ENCODE measurements at places on chromosomes 7 and 10. TPM values are rescaled to one million over a fixed set of nuclear protein-coding genes. Genes with fewer than 3 reads are reported as not detected.
A peak's percentile ranks its signal among the peaks of the same experiment; 100 is the strongest.

GRCh38 chr10:52961323-52961722, 188.7 kb upstream of the MBL2 start:
- no peaks in the 10 kb centered on the region for H3K36me3 ChIP-seq
- no peak overlapping the region for H3K27ac ChIP-seq
- H3K4me1 ChIP-seq: peaks cover 24% of the 10 kb centered on the region
- no peaks in the 10 kb centered on the region for H3K27me3 ChIP-seq
- peak; percentile 28 for DNase-seq
- H3K4me3 ChIP-seq: no peak overlapping the region

GRCh38 chr7:71560354-71560995, 428.5 kb downstream of the GALNT17 start:
- H3K4me1 ChIP-seq: no peaks in the 10 kb centered on the region
- no peak for DNase-seq
- no peaks in the 10 kb centered on the region for H3K36me3 ChIP-seq
- H3K27me3 ChIP-seq: no peaks in the 10 kb centered on the region

- H3K4me3 ChIP-seq: no peak overlapping the region
- H3K27ac ChIP-seq: no peak overlapping the region
- H3K27me3 ChIP-seq: no peaks in the 10 kb centered on the region
- no peak for DNase-seq
These were observed 53.3 kb upstream of the RABGEF1 start for GRCh38 chr7:66687186-66687585.

GRCh38 chr7:128963327-128963757, 25.6 kb downstream of the IRF5 start:
- no peaks in the 10 kb centered on the region for H3K27me3 ChIP-seq
- H3K27ac ChIP-seq: no peak overlapping the region
- H3K4me3 ChIP-seq: no peak overlapping the region
- peaks cover 9% of the 10 kb centered on the region for H3K4me1 ChIP-seq
- H3K36me3 ChIP-seq: peaks cover 41% of the 10 kb centered on the region
- no peak for DNase-seq

- no peak overlapping the region for H3K4me3 ChIP-seq
- H3K27ac ChIP-seq: no peak overlapping the region
- H3K36me3 ChIP-seq: 0 out of 2 replicates have a peak, but pooled peaks cover 4% of the 10 kb centered on the region
- no peak for DNase-seq
These were observed 3.0 kb upstream of the HOXA2 start for GRCh38 chr7:27105301-27106031.

DNA sequence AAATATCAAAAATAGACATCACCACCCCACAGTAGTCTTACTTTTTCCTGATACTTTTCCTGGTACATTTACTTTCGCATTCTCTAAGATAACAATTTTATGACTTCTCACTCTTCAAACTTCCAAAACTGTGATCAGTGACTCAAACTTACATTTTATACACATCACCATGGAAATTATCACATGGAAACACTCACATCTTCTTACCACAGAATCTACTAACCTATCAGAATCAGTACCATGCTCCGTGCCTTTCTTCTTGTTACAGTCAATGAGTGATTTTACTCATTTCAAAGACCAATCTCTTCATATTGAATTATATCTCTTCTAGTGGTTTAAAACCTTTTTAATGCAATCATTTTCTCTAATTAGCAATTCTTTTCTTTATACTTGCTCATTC, 120.3 kb downstream of the PTEN start:
- no peak for DNase-seq
- no peaks in the 10 kb centered on the region for H3K36me3 ChIP-seq
- no peaks in the 10 kb centered on the region for H3K4me1 ChIP-seq
- H3K27ac ChIP-seq: no peak overlapping the region

DNA sequence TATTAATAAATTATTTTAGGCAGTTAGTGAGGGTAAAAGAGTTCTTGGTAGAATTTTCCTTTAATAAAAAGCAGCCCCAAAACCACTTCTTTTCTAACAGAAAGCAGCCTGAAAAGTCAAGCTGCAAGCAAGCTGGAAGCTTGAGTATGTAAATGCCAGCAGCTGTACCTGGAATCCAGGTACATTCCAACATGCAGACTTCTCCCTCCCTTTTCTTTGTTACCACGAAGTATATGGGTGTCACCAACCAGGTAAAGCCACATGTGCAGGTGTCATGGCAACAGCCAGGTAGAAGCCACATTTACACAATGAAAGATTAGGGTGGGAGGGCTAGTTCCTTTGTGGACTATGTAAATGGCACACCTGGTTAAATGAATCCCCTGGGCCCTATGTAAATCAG, 114.6 kb downstream of the EPC1 start:
- H3K4me3 ChIP-seq: no peak overlapping the region
- no peak for DNase-seq

- H3K27me3 ChIP-seq: no peaks in the 10 kb centered on the region
- peak overlapping the region; percentile 29 for H3K4me3 ChIP-seq
- H3K4me1 ChIP-seq: peaks cover 21% of the 10 kb centered on the region
- no peaks in the 10 kb centered on the region for H3K36me3 ChIP-seq
- H3K27ac ChIP-seq: peak overlapping the region; percentile 75
These were observed 66.9 kb upstream of the TFEC start for GRCh38 chr7:116097365-116098009.

GRCh38 chr7:6226194-6226799, 46.1 kb downstream of the CYTH3 start:
- H3K4me1 ChIP-seq: no peaks in the 10 kb centered on the region
- no peaks in the 10 kb centered on the region for H3K36me3 ChIP-seq
- H3K4me3 ChIP-seq: no peak overlapping the region
- H3K27ac ChIP-seq: no peak overlapping the region

DNA sequence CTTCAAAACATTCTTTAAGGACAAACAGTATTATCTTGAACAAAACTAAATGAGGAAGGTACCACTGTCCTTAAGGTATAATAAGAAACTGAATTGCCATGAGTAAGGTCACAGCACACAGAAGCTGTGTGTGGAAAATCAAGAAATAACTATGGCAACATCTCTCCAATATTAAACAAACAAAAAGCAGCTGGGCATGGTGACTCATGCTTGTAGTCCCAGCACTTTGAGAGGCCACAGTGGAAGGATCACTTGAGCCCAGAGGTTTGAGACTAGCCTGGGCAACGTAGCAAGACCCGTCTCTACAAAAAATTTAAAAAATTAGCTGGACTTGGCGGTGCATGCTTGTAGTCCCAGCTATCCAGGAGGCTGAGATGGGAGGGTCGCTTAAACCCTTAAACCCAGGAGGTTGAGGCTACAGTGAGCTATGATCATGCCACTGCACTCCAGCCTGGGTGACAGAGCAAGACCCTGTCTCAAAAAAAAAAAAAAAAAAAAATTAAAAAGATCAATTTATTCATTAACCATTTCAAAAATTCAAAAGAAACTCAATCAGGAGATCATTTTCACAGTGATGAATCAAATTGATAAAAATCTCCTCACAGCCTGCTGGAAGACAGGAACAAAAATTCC, 195.4 kb downstream of the SKIDA1 start:
- H3K36me3 ChIP-seq: no peaks in the 10 kb centered on the region
- no peak overlapping the region for H3K4me3 ChIP-seq
- no peaks in the 10 kb centered on the region for H3K27me3 ChIP-seq
- DNase-seq: peak; percentile 79
- H3K27ac ChIP-seq: 0 out of 2 replicates have a peak overlapping the region, but pooled peaks have one; percentile 2

DNA sequence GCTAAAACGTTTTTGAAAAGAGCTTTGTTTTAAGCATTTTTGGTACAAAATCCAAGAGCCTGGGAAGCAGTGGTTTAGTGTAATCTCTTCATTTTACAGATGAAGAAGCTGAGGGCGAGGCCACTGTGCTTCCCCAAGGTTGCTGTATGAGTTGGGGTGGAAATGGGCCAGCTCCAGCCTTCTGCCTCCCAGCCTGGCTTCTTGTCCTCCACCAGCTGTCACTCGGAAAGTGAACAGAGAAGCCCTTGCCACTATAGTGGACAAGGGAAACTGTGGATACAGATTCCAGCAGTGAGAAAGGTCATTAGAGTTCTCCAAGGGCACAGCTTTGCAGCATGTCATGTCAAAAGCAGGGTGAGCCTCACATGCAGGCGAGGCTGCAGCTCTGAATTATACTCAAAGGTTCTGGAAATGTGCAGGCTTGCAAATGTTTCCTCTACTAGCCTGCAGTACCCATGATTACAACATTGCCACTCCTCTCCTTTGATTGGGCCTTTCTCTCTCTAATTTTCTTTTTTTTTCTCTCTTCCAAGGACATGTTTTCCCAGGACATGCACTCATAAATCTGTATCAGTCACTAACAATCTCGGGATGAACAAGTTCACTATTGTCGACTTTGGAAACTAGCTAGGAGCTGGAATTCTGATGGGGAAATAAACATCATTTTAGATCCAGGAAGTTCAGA, 33.0 kb downstream of the BAMBI start:
- H3K36me3 ChIP-seq: no peaks in the 10 kb centered on the region
- no peaks in the 10 kb centered on the region for H3K27me3 ChIP-seq
- no peaks in the 10 kb centered on the region for H3K4me1 ChIP-seq
- DNase-seq: no peak
- H3K27ac ChIP-seq: no peak overlapping the region

GRCh38 chr10:90171014-90171722, 469.8 kb downstream of the KIF20B start:
- no peak overlapping the region for H3K4me3 ChIP-seq
- H3K27me3 ChIP-seq: no peaks in the 10 kb centered on the region
- no peaks in the 10 kb centered on the region for H3K4me1 ChIP-seq

DNA sequence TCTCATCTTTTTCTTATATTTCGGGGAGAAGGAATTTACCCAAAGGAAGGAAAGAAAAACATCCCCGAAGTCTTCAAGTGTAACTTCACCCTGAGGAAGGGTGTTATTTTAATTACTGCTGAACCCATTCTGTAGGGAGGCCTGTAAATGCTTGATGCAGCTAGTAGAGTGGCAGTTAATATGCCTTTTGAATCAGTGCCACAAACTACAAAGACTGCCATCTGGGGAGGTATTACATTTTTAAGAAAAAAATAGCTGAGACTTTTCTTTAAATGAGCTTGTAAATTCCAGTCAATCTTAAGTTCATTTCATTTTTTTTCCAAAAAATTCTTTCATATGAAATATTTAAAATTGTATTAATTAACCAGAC, 233.1 kb upstream of the FERD3L start:
- H3K36me3 ChIP-seq: no peaks in the 10 kb centered on the region
- H3K27ac ChIP-seq: no peak overlapping the region
- H3K4me1 ChIP-seq: no peaks in the 10 kb centered on the region
- DNase-seq: no peak
- H3K4me3 ChIP-seq: no peak overlapping the region

DNA sequence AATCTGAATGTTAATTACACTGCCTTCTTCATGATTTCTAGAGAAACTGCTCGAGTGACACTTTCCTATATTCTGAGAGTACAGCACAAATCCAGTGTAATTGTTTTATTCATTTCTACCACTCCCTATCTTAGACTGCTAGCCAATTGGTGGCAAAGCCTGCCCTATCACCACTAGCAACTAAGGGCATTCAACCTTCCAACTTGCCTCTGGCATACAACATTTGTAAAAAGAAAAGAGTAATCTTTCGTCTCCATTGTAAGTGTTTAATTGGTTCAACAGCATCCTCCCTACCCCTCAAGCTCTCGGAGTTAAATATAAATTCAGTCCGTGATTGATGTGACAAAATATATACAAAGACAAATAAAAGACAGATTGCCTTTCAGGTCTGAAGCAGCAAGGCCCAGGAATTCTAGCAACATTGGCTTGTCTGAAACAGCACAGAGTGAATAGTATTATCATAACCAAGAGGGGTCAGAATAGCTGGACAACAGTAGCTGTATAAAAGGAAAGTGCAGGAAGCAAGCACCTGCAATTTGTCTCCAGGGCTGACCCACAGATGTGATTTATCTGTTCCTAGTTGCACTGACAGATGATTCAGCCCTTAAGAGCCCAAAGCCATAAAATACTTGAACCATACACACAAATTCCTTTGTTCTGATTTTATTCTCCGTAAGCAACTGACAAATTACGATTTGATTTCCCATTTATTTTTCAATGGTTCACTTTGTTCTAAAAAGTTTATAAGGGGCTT, 47.6 kb upstream of the ANKRD1 start:
- H3K4me3 ChIP-seq: no peak overlapping the region
- peak overlapping the region; percentile 90 for H3K27ac ChIP-seq
- H3K4me1 ChIP-seq: peaks cover 23% of the 10 kb centered on the region
- H3K27me3 ChIP-seq: no peaks in the 10 kb centered on the region
- H3K36me3 ChIP-seq: no peaks in the 10 kb centered on the region
- DNase-seq: peak; percentile 82

- no peaks in the 10 kb centered on the region for H3K4me1 ChIP-seq
- no peaks in the 10 kb centered on the region for H3K27me3 ChIP-seq
- DNase-seq: no peak
- no peaks in the 10 kb centered on the region for H3K36me3 ChIP-seq
These were observed 13.2 kb downstream of the WDR91 start for GRCh38 chr7:135197906-135198655.

DNA sequence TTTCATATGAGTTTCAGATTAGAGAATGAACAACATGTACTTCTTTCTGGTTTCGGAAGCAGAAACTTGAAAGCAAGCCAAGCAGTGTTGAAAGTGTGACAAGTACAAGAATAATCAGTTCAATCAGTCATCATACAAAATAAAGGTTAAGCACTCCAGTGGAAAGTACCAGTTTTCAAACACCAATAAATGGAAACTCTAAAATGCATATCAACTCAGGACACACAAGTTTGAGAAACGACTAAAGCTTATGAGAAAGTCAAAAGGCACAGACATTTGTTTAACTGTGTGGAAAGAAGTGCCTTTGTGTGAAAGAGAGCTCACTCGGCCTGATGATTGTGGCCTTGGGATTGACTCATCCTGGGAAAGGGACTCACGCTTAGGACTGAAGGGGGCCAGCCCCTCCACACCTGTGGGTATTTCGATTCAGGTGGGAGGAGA, 60.6 kb upstream of the AKR1C1 start:
- no peak overlapping the region for H3K27ac ChIP-seq
- H3K4me1 ChIP-seq: no peaks in the 10 kb centered on the region
- no peak overlapping the region for H3K4me3 ChIP-seq
- no peaks in the 10 kb centered on the region for H3K36me3 ChIP-seq
- no peaks in the 10 kb centered on the region for H3K27me3 ChIP-seq

GRCh38 chr10:122287570-122287969, 16.5 kb downstream of the BTBD16 start:
- peaks cover under 1% of the 10 kb centered on the region for H3K4me1 ChIP-seq
- no peak overlapping the region for H3K4me3 ChIP-seq
- H3K27me3 ChIP-seq: no peaks in the 10 kb centered on the region
- H3K27ac ChIP-seq: no peak overlapping the region
- no peaks in the 10 kb centered on the region for H3K36me3 ChIP-seq

The CHCHD1 gene
- 238 TPM for total RNA-seq

The PPP1R17 gene
- total RNA-seq: not detected

The LRRC17 gene
- not detected for total RNA-seq

The OR6V1 gene
- total RNA-seq: not detected

The ZNF394 gene
- 17.7 TPM for total RNA-seq

The ZNF37A gene
- 25.7 TPM for total RNA-seq

The ITPRID1 gene
- not detected for total RNA-seq

The DCLRE1A gene
- 3.3 TPM for total RNA-seq

The PON1 gene
- total RNA-seq: not detected

The KIAA1549 gene
- 8.2 TPM for total RNA-seq

The PRKCQ gene
- not detected for total RNA-seq
